ENCODE measurements at places on chromosomes 7 and 10.

DNA sequence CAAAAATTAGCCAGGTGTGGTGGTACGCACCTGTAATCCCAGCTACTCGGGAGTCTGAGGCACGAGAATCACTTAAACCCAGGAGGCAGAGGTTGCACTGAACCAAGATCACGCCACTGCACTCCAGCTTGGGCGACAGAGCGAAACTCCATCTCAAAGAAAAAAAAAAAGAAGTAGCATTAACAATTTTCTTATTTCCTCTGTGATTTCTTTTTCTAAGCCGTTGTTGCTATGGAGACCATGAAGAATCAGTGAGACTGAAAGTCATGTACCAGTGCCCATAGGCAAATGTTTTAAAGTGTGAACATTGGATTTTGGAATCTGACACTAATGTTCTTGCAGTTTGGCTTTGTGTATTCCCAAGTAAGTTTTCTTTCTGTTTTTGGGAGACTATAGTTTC is 18.4 kb upstream of the MAP3K8 start:
- no peak for DNase-seq

DNA sequence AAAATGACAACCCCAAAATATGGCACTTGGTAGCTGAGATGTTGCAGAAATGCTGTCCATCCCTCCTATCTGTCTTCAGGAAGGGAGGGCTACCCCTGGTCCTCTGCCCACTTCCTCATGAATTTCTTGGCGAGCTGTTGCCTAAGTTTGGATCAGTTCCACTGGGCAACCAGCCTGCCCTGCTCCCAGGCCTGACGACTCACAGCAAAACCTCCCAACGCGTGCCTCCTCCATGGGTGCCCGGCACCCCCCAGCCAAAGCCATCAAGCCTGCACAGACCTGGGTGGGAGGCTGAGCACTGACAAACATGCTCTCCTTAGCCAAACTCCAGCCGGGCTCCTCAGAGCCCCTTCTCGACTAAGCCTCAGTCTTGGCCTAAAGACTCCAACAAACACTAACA is 8.9 kb downstream of the VSTM4 start:
- DNase-seq: no peak

DNA sequence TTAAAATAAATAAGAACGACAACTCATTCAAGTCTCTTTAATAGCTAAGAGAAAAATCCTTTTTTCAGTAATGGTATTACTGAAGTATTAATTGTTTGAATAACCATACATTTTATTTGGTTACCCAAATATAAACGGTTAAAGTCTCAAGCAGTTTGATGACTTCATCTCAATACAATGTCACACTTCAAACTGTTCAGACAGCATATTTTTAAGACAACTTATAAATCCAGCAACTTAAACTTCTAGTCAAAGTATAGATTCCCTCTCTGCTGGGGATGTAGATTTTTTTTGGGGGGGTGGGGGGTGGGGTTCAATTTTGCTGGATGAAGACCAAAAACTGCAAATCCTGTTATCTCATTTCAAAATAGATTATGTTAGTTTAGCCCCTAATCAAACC is 42.0 kb downstream of the GNA12 start:
- DNase-seq: no peak

DNA sequence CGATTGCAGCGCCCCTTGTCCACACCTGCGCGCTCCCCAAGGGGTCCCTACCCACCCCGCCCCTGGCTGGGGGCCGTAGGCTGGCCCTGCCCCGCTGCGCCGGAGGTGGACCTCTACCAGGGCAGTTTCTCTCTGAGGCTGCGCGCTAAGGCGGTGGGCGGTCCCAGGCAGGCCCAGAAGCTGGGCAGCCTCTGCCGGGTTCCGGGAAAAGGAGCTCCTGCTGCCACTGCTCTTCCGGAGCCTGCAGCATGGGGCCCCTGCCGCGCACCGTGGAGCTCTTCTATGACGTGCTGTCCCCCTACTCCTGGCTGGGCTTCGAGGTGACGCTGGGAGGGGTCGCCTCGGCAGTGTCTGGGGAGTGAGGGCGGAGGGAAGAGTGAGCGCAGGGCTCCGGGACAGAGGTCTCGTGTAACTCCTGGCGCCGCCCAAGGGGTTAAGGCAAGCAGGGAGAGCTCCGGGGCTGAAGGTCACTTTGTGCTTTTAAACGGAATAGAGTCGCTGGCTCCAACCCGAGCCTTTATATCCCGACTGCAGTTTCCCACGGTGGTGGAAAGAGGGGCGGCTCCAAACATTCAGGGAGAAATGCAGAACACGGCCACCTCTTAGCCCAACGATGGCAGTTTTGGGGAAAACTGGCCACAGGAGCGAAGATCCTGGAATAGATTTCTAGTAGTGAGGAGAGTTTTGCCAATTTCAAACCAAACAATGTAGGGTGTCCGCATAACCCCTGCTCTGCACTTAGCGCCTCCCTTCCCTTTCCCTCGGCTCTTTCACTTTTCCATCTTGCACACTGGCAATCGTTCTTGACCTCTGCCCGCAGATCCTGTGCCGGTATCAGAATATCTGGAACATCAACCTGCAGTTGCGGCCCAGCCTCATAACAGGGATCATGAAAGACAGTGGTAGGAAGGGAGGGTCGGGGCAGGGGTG is at the start of gene GSTK1:
Gene GSTK1 (plus strand): TSS at position 176 of the 930 bp plus-strand sequence. CDS start 73 bp downstream, at position 249.
- DNase-seq: peak; percentile 17

DNA sequence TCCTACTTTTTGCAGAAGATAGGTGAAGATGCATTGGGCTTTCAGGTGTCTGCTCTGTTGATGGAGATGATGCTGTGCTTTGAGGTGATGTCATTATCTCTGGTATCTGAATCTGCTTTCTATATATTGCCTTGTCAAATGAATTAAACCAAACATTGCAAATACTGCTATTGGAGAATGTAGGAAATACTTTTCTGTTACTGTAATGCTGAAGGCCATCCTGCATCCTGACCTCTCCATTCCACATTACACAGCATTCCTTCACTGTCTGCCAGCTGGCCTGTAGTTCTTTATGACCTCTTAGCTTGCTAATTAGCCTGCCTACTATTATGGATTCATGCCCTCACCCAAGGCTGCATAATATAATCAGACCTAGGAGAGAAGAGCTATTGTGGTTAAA is 73.2 kb downstream of the VCL start:
- DNase-seq: no peak

DNA sequence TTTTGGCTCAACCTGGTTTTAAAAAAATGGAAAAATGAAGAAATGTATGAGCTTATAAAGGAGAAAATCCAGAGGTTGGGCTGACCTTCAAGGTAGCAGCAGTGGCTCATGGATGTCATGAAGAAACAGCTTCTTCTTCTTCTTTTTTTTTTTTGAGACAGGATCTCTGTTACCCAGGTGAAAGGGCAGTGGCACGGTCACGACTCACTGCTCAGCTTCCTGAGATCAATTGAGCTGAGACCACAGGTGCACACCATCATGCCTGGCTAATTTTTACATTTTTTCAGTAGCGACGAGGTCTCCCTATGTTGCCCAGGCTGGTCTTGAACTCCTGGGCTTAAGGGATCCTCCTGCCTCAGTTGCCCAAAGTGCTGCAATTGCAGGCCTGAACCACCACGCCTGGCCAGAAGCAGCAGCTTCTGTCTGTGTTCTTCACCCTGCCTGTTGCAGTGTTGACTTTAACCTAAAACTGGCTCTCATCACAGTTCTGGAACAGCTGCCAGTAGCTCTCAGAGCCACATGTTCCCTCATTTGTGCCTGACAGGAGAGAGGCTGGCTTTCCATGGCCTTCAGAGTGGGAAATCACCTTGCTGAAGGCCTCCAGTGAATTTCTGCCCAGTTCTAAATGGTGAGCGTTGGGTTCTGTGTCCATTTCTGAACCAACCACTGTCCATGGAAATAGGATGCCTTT is 117.7 kb downstream of the PFKFB3 start:
- no peak for DNase-seq

- no peak for DNase-seq
Observed at GRCh38 chr7:6162650-6163366, 109.6 kb downstream of the CYTH3 start.

GRCh38 chr7:24885305-24885704 is 94.7 kb downstream of the OSBPL3 start:
- DNase-seq: no peak

GRCh38 chr10:101560298-101561067 is 27.6 kb downstream of the POLL start:
- no peak for DNase-seq

- no peak for DNase-seq
Observed at GRCh38 chr10:66586073-66586472, 339.8 kb upstream of the LRRTM3 start.

DNA sequence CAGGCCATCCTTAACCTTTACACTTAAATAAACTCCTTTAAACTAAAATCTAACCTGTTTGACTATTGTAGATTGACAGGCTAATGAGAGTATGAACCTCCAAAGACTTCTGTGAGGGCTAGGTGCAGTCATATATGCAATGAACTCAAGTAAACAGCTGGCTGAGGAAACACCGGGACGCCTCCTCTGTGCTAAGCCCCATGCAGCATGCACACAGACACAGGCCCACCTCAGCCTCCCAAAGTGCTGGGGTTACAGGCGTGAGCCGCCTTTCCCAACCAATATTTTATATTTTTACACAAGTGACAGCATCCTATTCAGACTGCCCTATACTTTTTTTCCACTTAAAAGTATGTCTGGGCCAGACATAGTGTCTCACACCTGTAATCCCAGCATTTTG is 1.5 kb upstream of the FXYD4 start:
- DNase-seq: no peak

- no peak for DNase-seq
Observed at GRCh38 chr10:18214691-18215563, 74.7 kb downstream of the CACNB2 start.

DNA sequence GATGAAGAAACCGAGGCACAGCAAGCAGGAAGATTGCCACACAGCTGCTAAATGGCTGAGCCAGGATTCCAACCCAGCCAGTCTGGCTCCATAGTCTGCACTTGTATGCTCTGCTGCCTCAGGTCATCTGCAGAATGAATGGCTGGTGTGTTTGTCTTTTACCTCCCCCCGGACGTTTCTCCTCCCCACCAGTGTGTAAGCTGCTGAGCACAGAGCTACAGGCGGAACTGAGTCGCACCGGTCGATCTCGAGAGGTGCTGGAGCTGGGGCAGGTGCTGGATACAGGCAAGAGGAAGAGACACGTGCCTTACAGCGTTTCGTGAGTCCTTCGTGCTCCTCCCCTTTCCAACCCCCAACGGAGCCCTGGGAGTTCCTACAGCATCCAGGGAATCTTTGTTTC is 2.6 kb downstream of the CNPY4 start:
- DNase-seq: no peak

- no peak for DNase-seq
Observed at GRCh38 chr7:132901241-132901640, 180.6 kb downstream of the CHCHD3 start.

DNA sequence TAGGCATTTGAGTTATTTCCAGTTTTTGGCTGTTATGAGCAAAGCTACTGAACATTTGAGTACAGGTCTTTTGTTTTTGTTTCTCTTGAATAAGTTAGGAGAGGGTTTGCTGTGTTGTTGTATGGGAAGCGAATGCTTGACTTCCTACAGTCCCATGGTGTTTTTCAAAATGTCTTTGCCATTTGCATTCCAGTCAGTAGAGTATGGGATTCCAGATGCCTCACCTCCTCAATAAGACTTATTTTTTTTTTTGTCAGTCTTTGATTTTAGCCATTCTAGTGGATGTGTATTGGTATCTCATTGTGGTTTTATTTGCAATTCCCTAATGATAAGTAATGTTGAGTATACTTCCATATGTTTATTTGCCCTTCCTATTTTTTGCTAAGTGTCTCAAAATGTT is 19.4 kb downstream of the CDK13 start:
- DNase-seq: no peak

DNA sequence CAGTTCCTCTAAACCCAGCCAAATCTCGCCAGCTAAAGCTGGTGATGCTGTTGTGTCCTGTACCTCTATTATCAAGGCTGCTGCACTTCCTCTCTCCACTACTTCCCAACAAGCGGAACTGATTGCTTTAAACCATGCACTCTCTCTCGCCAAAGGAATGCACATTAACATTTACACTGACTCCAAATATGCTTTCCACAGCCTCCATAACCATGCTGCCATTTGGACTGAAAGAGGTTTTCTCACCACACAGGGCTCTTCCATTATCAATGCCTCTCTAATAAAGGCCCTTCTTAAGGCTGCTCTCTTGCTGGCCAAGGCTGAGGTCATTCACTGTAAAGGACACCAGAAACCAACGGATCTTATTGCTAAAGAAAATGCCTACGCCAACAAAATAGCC is 11.4 kb upstream of the LRRC61 start:
- DNase-seq: no peak

DNA sequence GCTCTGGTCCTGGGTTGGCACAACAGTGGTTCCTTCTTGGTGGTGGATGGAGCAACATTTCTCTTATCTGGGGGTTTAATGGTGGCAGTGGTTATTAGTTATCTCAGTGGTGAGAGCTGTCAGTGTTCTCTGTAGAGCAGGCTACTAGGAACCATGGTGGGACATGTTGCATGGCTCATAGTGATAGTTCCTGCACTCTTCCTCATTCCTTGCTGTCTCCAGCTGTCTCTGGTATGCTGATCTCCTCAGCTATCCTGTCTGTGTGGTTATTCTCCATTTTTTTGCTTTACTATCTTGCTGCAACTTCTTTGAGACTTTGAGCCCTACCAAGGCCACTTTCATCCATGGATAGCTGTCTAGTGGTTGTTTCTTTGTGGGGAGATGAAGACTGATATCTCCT is 44.0 kb downstream of the CCDC7 start:
- no peak for DNase-seq

- no peak for DNase-seq
Observed at GRCh38 chr7:37068902-37069301, 344.6 kb upstream of the AOAH start.

DNA sequence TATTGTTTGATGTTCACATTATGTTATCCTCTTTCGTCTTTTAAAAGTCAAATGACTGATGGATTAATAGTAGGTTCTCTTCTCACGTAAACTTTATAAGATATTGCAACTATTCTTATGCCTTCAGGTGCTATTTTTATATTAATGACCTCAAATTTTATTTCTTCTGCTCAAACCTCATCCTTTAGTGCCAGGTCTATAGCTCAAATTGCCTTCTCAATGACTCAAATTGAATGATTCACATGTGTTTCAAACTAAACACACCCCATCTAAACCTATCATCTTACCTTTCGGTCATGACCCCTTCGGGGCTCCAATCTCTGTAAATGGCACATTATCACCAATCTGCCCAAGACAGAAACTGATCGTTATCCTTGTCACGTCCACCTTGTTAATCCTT is 22.0 kb upstream of the LIPF start:
- DNase-seq: no peak

- no peak for DNase-seq
Observed at GRCh38 chr7:115096262-115096661, 174.4 kb downstream of the MDFIC start.

GRCh38 chr7:124777268-124777667 is 11.7 kb upstream of the GPR37 start:
- DNase-seq: no peak

DNA sequence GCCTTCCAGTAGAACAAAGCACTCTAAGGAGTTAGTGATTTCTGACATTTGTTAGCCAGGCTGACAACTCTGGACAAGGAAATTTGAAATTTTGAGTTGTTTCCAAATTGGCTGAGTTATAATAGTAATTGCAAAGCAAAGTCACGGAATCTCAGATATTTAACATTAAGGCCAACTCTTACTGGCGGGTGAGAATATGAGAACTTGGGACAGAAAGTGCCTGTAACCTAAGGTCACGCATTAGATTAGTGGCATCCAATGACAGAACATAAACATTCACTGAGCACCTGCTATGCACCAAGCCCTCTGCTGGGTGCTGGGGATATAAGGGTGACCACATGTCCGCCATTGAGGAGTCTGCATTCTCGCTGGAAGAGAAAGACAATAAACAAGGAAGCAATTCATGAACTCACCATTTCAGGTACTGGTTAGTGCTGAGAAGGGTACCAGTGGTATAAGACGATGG is 45.5 kb upstream of the CHST15 start:
- DNase-seq: no peak

- no peak for DNase-seq
Observed at GRCh38 chr10:69497611-69498390, 46.5 kb downstream of the TSPAN15 start.
